ENCODE measurements at places on chromosomes 4 and X. TPM values are rescaled to one million over a fixed set of nuclear protein-coding genes. Genes with fewer than 3 reads are reported as not detected.

SCML2 gene
- 21.4 TPM for total RNA-seq

CPE gene
- total RNA-seq = 335 TPM

CFI gene
- 31.2 TPM for total RNA-seq

CENPVL1 gene
- total RNA-seq = 0.43 TPM

KCNIP4 gene
- total RNA-seq = 13.2 TPM

DDIT4L gene
- 4.0 TPM for total RNA-seq

SCFD2 gene
- 18.4 TPM for total RNA-seq

TLR2 gene
- 0.58 TPM for total RNA-seq

SPANXB1 gene
- not detected for total RNA-seq

RPL10 gene
- total RNA-seq = 4,534 TPM

TLR1 gene
- total RNA-seq = 0.83 TPM

SPARCL1 gene
- 13.5 TPM for total RNA-seq

F11 gene
- total RNA-seq = not detected

STOX2 gene
- 0.17 TPM for total RNA-seq

SLC26A1 gene
- 7.1 TPM for total RNA-seq

SMIM10L2A gene
- 15.1 TPM for total RNA-seq

SPON2 gene
- 8.8 TPM for total RNA-seq

PLS3 gene
- 18.4 TPM for total RNA-seq

HMGN5 gene
- 1.8 TPM for total RNA-seq

TEX13B gene
- not detected for total RNA-seq

LAMTOR3 gene
- total RNA-seq = 50.6 TPM

PPP2R2C gene
- 18.9 TPM for total RNA-seq

MEPE gene
- 0.85 TPM for total RNA-seq

VSIG1 gene
- total RNA-seq = not detected

ADH6 gene
- total RNA-seq = 1.1 TPM

PRPS2 gene
- total RNA-seq = 8.7 TPM

VEGFC gene
- 12.1 TPM for total RNA-seq

ALPK1 gene
- total RNA-seq = 19.3 TPM

RAB41 gene
- 0.34 TPM for total RNA-seq

Data from motor neuron (in vitro differentiated cells).